Fibroblast of skin of back (primary cell): ENCODE measurements at places on chromosomes 7 and 10.

DNA sequence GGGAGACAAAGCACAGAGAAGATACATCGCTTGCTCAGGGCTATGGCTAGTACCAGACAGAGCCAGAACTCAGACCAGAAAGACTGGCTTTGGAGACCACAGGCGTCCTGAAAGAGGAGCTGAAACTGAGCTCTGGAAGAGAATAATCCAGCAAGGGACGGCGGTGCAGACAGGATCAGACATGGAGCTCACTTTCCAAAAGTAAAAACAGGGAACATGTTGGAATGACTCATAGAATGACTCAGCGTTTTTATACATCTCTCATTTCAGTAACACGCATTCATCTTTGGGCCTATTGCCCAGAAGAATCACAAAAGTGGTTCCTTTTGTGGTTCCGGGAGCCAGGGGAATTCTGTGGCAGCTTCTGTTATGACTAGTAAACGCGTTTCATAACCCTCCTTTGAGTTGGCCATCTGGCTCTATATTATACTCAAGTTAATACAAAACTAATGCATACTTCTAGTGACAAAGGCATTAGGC, 37.2 kb downstream of the PLEKHS1 start:
- peak; percentile 95 for DNase-seq

DNA sequence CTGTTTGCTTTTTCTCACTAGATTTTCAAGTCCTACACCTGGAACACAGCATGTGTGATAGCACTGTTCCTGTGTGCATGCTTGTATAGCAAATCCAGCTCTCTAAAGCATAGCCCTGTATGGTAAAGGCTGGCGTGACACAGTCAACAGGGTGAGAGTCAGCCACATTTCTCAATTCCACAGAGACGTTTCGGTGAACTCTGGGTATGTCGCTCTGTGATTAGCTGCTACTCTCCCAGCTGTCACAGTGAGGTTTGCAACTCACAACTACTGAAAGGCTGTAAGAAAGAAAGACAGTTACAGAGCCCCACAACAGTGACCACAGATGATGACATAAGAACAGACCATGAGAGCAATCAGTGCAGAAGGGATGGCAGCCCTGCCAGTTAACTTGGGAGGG, 170.6 kb upstream of the IMMP2L start:
- DNase-seq, result no peak

- no peak for DNase-seq
Measured at GRCh38 chr10:114376523-114376922, 27.8 kb downstream of the AFAP1L2 start.

DNA sequence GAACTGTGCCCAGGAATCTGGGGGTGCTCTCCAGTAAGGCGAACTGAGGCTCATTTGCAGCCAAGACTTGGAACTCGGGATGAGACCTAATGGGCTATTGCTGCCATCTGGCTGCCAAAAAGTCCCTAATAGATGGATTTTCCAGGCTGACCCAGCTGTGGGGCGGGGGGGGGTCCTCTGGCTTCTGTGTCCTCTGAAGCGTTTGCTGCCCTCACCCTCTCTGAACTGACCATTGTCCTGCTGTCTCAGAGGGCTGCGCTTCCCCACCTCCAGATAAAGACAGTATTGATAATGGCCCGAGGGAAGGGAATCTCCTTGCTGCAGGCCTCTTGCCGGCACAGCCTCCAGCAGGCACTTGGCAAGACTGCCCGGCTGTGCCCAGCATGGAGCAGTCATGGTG, 46.6 kb downstream of the CLEC2L start:
- DNase-seq, result no peak

GRCh38 chr10:132407243-132407746, 10.3 kb downstream of the PWWP2B start:
- no peak for DNase-seq

DNA sequence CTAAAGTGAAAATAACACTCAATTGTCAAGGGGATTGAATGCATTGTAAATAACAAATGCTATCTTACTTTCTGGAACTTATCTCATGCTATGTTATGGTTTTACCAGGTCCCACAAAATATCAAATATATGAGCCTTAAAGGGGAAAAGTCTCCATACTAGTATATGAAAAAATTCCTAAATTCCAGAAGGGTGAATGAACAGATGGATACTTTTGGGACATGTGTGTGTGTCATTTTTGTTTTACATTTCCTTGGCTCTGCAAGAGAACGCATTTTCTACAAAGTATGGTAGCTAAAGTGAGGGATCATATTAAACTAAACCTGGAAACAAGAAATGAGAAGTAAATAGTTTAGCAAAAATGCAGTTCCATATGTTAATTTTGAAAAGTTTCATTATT, 682.8 kb downstream of the INHBA start:
- peak; percentile 57 for DNase-seq

DNA sequence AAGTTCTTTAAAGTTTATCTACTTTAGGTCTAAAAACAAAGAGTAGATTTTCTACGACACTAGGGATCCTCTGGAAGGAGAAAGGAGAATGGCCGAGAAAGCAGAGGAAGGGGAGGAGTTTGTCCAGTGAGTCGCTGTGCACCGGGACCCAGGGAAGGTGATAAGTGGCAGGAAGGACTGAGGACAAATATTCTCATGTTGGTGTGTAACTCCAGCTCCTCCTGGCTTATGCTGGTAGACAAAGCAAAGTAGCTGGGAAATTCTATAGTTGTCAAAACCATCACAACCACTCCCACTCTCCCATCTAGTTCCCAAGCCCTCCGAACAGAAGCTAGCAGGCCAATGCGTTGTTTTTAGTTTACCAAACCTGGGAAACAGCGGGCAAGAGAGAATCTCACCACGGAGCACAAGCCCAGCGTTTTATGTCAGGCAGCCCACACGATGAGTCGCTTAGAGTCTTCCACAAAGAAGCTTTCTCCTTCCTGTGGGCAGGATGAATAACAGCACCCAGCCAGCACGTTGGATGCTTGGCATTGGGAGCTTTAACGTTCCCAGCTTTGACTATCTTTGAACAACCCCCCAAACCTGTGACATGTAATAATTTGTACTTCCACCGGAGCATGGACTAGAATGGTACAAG, 32.9 kb upstream of the JCAD start:
- DNase-seq, result peak; percentile 73

- no peak for DNase-seq
Measured at GRCh38 chr10:36780158-36780557, 345.2 kb upstream of the ANKRD30A start.

GRCh38 chr7:47942132-47942531, 6.1 kb downstream of the PKD1L1 start:
- DNase-seq, result no peak

GRCh38 chr10:132981173-132981555, 38.8 kb upstream of the CFAP46 start:
- no peak for DNase-seq

- DNase-seq, result peak; percentile 25
Measured at GRCh38 chr7:47039904-47040303, 542.0 kb downstream of the TNS3 start.

GRCh38 chr7:33601101-33601500, 304.2 kb upstream of the BMPER start:
- DNase-seq, result no peak

- no peak for DNase-seq
Measured at GRCh38 chr10:112213098-112213823, 29.7 kb upstream of the GPAM start.

- DNase-seq, result peak; percentile 54
Measured at GRCh38 chr10:23344241-23344841, at the start of gene C10orf67. Gene C10orf67, minus strand, starts transcription at chr10:23344797. Its CDS starts 23 bp downstream, at chr10:23344774.

- DNase-seq, result peak; percentile 68
Measured at GRCh38 chr10:46096446-46096845, 50.4 kb upstream of the MSMB start.

GRCh38 chr10:14758994-14759664, 15.6 kb downstream of the FAM107B start:
- no peak for DNase-seq

DNA sequence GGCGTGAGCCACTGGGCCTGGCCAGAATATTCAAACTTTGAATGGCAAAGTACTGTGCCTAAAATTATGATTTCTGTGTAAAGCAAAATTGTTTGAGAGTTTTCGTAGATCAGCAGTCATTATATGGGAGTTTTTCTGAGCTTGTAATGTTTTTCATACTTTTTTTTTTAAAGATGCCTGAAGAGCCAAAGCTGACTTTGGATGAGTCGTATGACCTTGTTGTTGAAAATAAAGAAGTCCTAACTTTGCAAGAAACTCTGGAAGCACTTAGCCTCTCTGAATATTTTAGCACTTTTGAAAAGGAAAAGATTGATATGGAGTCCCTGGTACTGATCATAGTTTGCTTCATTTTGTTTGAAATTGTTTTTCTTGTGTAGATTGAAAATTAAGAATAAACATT, 26.7 kb downstream of the SEC23IP start:
- peak; percentile 29 for DNase-seq
